ENCODE measurements at places on chromosomes 12 and 14.

DNA sequence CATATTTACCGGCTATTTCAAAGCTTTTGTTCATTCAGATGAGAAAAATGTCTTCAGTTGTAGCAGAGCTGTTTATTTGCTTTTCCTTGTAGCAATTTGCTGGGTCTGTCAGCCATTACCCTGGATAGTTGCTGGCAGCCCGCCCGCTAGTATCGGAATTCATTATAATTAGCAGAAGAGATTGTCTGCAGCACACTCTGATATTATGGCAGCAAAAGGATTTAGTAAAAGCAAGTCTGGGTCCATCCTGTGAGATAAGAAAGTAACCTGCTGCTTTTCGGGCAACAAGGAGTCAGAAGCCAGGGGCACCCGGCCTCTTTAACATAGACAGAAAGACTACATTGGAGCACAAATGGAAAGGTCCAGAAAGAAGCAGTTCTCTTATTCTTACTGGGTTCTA, 6.1 kb upstream of the SLC35E3 start:
- no peak for DNase-seq

DNA sequence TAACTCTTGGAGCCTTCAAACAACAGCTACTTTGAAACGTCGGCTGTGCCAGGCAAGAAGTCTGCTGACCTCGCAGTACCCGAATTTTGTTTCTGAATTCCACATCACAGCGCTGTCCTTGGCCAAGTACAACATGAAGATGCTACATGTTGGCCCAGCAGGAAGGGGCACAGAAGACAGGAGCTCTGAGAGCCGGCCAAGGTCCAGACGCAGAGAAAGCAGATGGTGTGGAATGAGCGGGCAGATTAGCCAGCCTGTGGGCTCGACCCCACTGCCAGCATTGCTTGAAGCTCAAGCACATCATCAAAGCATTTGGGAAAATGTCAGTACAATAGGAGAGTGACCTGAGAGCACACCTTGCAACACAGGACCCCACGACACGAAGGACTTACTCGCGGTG, 64.5 kb downstream of the FZD10 start:
- DNase-seq = no peak

DNA sequence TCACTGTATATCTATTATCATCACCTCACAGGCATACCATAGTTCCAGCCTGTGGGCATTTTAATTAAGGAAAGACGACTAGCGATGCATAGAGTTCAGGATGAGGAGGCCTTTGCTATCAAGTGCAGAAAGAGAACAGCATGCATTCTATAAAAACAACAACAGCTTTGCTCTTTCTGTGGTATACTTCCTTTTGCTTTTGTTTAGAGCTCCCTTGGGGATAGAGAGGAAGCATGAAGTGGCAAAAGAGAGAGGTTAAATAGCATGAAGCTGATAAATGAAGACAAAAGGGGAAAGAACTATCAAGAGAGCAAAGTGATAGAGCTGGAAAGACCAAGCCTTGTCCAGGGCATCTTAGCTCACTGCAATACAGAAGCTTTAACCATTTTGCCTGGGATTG, 23.5 kb downstream of the IFNG-AS1 start:
- no peak for DNase-seq

DNA sequence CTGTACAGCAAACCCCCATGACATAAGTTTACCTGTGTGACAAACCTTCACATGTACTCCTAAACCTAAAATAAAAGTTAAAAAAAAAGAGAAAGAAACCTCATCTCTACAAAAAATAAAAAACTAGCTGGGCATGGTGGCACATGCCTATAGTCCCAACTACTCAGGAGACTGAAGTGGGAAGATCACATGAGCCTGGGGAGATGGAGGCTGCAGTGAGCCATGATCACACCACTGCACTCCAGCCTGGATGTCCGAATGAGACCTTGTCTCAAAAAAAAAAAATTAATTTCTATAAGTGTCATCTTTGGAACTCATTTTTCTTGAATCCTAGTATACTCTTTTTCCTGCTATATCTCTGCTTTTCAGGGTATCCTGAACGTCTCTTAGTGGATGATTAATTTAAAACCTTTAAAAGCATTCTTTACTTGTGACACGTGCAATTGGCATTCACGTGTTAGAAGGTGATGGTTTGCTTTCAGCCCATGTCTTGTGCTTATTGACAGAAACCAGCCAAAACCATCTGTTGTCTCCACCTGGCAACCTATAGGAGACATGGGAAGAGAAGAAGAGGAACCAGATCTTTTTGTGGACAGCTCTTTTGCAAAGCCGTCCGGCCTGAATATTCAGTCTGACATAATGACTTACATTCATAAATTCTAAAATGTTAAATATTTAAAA, 30.6 kb upstream of the PPFIBP1 start:
- no peak for DNase-seq

DNA sequence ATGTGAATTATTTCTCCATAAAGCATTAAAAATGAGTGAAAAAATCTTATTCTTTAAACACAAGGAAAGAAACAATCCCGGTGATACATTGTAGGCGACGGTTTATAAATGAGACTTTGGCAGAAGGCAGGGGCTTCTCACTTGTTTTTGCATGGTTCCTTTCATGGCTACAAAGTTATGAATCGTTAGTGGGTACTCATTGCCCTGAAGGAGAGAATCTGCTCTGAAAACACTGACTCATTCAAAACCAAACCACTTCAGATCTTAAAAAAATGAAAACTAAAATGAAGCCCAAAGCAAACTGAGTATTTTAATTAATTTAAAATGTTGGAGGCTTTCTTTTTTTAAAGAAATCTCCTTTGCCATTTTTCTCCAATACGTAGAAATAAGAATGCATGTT, 41.4 kb upstream of the AMIGO2 start:
- DNase-seq = no peak

DNA sequence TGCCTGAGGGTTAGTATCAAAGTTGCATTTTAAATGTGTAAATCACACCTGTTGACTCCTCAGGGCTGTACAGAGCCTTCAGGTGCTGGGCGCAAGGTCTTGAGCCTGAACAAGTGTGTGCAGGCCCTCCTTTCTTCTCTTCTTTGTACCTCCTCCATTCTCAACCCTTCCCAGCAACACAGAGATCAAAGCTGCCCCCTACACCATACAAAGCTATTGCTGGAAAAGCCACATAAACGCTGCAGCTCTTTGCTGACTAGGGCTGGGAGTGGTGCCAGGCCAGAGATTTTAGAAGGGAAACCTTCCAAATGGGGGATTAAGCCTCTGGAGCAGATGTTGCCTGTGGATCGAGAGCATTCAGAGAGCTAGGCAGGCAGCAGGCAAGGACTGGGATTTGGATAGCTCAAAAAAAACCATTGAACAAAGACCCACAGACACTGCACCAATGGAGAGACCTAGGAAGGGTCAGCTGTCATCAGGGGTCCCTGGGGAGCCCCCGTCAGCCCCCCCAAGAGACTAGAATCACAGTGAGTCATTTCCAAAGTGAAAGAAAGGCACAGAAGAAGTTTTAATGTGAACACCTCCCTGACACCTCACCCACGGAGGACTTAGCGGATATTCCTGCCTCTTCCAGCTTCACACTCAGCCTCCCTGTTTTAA, 18.2 kb upstream of the SUSD6 start:
- peak; percentile 58 for DNase-seq

DNA sequence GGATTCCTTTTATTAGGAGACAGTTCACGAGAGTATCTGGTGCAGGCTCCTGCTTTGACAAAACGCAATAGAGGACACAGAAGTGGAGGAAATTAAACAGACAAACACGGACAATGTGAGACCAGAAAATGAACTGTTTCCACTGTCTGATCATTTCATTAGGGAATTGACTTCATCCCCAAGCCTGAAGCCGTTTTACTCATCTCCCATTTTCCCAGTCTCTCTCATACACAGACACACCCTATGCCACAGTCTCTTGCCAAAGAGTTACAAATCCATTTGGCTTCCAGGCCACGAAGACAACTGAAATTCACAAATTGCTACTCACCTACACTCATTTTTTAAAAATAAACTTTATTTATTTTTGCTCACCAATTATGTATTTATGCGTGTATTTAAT, 1087.8 kb upstream of the TMEM132C start:
- no peak for DNase-seq

DNA sequence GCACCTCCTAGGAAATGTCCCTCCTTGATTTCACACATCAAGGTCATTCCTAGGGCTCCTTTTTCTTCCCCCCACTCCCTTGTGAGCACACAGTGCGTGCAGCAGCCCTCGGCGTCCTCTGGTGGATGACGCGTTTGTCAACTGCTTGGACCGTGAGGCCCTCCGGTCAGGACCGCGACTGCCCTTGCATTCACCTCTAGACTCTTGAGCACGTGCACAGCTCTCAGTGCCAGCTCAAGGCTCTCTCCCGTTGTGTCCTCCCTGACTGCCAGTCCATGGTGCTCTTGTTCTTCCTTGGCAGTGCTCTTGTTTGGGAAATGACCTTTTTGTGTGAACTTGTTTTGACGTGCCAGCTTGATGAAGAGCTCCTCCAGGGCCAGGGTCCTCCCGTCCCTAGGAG, 67.9 kb downstream of the TSPAN9 start:
- DNase-seq = no peak
